Dermis blood vessel endothelial cell (primary cell): ENCODE measurements at places on chromosomes 7 and 10.

- no peak for DNase-seq
Observed at GRCh38 chr7:85320699-85321476, 134.0 kb upstream of the SEMA3D start.

DNA sequence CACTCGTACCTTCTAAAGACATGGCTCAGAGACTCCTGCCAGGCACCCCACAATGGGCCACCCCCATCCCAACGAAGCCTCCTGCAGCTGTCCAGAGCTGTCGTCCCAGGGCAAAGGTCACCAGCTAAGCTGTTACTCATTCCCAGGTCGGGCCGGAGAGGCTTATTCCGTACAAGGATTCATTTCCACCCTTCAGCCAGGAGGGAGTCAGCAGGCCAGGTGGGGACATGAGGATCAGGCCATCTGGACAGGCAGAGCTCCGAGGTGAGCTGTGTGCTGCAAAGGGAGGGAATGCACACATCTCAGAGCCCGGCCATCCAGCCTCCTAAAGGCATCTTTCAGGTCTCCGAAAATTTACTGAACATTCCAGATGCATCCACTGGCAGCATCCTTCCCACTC lies 63.9 kb upstream of the NANOS1 start:
- DNase-seq = no peak

GRCh38 chr10:70584366-70584765 lies 18.2 kb downstream of the PRF1 start:
- DNase-seq = no peak

DNA sequence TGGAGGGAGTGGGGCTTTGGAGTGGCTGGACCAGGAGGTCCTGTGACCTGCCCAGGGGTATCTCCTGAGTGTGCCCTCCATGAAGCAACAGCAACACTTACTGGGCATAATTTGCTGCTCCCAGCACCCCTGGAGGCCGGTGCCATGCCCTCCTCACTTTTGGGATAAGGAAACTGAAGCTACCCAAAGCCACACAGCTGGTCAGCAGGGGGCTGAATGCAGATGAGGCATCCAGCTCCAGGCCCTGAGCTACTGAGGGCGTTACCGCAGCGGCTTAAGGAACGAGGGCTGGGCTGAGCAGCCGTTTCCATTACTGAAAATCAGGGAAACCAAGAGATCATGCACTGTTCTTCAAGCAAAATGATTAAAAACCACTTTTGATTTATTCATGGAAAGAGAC lies 408.9 kb downstream of the GLRX3 start:
- no peak for DNase-seq

- no peak for DNase-seq
Observed at GRCh38 chr7:30810986-30811385, 39.8 kb downstream of the MINDY4 start.
